ENCODE measurements at places on chromosomes 2 and 18.

- no peaks in the 10 kb centered on the region for H3K36me3 ChIP-seq
- H3K4me1 ChIP-seq = peaks cover 34% of the 10 kb centered on the region
- H3K27ac ChIP-seq = no peak overlapping the region
- no peak overlapping the region for H3K4me3 ChIP-seq
Observed at GRCh38 chr2:207831584-207832248, 62.0 kb upstream of the FZD5 start.

- no peaks in the 10 kb centered on the region for H3K27me3 ChIP-seq
- H3K36me3 ChIP-seq = no peaks in the 10 kb centered on the region
- no peak overlapping the region for H3K27ac ChIP-seq
- no peak overlapping the region for H3K4me3 ChIP-seq
Observed at GRCh38 chr2:218806346-218806978, 24.5 kb downstream of the CYP27A1 start.

- DNase-seq = no peak
- H3K4me1 ChIP-seq = peaks cover 3% of the 10 kb centered on the region
- no peaks in the 10 kb centered on the region for H3K36me3 ChIP-seq
- no peak overlapping the region for H3K27ac ChIP-seq
- H3K4me3 ChIP-seq = no peak overlapping the region
Observed at GRCh38 chr2:20544153-20544747, 97.4 kb downstream of the RHOB start.

- H3K27ac ChIP-seq = no peak overlapping the region
- H3K27me3 ChIP-seq = no peaks in the 10 kb centered on the region
- DNase-seq = no peak
- H3K4me1 ChIP-seq = peaks cover 42% of the 10 kb centered on the region
Observed at GRCh38 chr2:44954889-44955592, 13.5 kb downstream of the SIX3 start.

All from PC-3 (cell line).